Adipocyte (in vitro differentiated cells): ENCODE measurements at places on chromosomes 1 and 21.

GRCh38 chr1:59085101-59085500 is 211.8 kb upstream of the FGGY start:
- DNase-seq: no peak

GRCh38 chr1:21245688-21246229 is 44.5 kb downstream of the ECE1 start:
- DNase-seq: no peak

DNA sequence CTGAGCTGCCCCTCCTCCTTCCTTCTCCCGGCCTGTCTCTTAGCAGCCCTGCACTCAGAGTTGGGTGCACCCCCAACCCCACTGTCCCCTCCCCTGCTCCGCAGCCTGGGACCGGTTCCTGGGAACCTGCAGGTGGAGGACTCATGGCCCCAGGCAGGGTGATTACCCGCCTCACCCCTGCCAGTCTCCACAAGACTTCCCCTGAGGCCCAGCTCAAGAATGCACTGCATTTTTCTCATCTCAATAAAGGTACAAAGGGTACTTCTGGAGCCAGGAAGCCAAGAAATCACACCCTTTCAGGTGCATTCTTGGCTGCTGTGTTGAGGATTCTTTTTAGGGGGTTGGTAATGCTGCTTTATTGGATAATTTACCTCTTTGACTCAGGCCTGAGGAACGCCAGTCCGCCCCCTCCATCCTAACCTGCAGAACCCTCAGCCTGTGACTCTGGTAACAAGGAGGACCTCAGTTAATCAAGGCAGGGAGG is 126.3 kb upstream of the TMPRSS2 start:
- no peak for DNase-seq

DNA sequence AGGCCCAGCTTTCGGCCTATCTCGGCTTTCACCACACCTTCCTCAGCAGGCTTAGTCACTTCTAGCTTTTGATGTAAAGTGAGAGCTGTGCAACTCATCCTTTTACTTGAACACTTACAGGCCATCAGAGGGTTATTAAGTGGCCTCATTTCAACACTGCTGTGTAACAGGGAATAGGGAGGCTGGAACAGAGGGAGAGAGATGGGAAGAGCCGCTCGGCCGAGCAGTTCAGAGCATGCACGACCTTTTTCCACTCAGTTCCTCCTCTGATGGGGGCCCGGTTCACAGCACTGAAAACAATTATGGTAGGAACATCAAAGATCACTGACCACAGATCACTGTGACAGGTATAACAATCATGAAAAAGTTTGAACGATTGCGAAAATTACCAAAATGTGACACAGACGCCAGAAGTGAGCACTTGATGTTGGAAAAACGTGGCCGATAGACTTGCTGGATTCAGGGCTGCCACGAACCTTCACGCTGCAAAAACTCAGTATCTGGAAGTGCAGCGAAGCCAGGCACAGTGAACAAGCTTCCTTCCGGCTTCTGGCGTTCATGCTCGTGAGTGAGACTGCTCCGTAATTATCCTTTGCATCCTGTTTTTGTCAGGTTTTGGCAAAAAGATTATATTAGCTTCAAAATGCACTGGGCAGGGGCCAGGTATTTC is 28.6 kb downstream of the AGPAT3 start:
- DNase-seq: no peak

GRCh38 chr1:102879439-102879993 is 228.8 kb downstream of the COL11A1 start:
- DNase-seq: peak; percentile 68

DNA sequence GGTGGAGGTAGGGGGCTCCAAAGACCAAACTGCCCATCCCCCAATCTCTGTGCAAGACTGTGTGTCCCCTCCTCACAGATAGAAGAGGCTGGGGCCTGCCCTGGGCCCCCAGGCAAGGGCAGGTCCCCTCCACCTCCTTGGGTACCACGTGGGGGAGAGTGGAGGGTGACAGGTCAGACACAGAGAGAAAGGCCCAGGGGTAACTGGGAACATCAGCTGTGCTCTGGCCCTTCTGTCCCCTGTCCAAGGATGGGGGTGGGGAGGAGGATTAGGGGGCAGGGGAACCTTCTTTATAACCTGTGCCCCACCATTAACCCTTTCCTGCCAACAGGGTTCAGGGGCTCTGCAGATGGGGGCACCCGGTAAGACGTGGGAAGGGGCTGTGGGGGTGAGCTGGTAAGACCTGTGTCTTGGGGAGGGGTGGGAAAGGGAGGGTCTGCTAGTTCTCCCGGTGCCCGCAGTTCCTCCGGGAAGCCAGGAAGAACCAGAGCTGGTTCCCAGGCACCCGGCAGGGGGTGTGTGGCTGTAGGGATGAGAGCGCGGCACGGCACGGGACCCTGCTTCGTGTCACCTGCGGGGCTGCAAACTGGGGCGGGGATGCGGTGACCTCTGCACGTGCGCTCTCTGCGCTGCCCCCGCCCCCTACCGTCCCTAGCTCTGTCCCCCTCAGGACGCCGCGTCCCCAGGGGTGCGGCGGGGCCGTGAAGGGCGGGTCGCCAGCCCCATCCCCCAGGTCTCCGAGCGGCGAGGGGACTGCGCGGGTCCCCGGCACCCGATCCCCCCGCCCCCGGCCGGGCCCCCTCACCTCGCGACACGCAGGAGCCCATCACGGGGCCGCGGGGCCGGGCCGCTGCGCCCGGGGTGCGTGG is 601 bp downstream of the FAM131C start:
- peak; percentile 30 for DNase-seq
